ENCODE measurements at places on chromosomes 13 and 19.
A peak's percentile ranks its signal among the peaks of the same experiment; 100 is the strongest.

DNA sequence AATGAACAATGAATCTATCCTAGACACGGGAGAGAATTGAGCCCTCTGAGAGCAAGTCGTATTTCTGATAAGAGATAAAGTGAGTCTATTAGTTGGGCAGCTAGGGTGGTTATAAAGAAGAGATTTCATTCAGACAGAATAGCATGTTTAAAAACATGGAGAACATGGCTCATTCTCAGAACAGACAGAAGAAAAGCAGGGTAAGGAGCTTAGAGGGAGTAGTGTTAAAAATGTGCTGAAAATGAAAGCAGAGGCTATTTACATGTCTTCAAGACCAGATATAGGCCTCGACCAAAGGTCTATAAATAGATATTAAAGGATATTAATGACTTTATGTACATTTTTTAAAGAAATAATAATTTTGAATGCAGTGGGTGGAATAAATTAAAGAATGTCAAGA, 149.5 kb downstream of the SLITRK1 start:
- H3K27ac ChIP-seq, result no peak overlapping the region
- no peaks in the 10 kb centered on the region for H3K4me1 ChIP-seq
- no peak for DNase-seq
- no peak overlapping the region for H3K4me3 ChIP-seq
- no peaks in the 10 kb centered on the region for H3K36me3 ChIP-seq

- peaks cover 67% of the 10 kb centered on the region for H3K4me1 ChIP-seq
- no peaks in the 10 kb centered on the region for H3K36me3 ChIP-seq
- H3K4me3 ChIP-seq, result no peak overlapping the region
- DNase-seq, result no peak
- peak overlapping the region; percentile 48 for H3K27ac ChIP-seq
Measured at GRCh38 chr13:39452417-39452816, 150.6 kb downstream of the LHFPL6 start.

DNA sequence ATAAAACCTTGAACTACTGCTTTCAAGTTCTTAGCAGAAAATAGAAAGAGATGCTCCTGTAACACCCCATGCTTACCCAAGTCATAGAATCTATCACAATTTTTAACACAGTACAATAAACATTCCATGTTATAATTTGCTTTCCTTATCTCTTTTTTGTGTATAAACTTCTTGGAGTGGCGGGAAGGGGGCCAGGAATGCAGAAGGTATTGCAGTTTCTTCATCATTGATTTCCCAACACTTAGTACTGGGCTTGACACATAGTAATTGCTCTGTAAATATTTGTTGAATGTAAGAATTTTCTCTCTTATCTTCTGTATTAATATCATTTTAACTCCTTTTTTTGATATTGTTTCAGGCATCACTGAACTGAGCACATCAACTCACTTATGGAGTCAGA, 535.8 kb downstream of the KCTD12 start:
- no peak for DNase-seq
- H3K27me3 ChIP-seq, result no peaks in the 10 kb centered on the region
- no peaks in the 10 kb centered on the region for H3K4me1 ChIP-seq

DNA sequence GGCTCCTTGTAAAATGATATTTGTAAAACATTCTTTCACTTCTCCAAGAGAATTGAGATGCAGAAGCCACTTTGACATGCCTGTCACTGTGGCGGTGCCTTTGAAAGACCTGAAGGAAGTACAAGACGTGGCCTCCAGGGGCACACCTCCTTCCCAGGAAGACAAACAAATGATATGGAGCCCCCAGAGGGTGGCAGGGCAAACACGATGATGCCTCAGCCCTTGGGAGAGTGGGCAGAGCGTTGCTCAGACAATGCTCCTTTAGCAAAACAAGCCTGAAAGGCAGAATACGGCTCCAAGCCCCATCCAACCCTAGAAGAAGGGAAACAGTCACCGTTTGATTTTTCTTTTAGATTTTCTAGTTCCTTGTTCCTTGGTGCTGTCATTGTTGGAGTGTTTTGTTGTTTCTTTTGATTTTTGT, 9.2 kb upstream of the ATP12A start:
- H3K27ac ChIP-seq, result no peak overlapping the region
- no peak overlapping the region for H3K4me3 ChIP-seq

GRCh38 chr13:108154421-108154858, 60.9 kb downstream of the LIG4 start:
- no peak overlapping the region for H3K4me3 ChIP-seq
- H3K27me3 ChIP-seq, result no peaks in the 10 kb centered on the region
- no peak overlapping the region for H3K27ac ChIP-seq
- DNase-seq, result no peak

- no peak overlapping the region for H3K27ac ChIP-seq
- no peaks in the 10 kb centered on the region for H3K36me3 ChIP-seq
- no peak overlapping the region for H3K4me3 ChIP-seq
Measured at GRCh38 chr19:1985588-1986356, 29.7 kb downstream of the BTBD2 start.

DNA sequence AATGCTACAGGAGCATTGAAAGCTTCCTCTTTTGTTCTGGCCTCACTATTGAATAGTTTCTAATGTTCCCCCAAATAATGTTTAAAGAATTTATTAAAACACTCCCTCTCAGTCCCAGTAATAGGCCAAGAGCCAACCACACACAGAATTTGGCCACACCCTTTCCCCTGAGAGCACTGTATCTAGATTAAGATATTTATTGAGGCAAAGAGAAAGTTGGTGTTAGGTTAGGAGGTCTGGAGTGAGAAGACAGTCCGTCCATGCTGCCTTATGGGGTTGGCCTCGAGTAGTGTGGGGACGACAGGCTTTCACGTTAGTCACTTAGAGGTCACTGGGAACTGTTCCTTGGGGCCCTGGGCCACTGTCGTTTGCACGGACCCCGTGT, 122.9 kb upstream of the RNF113B start:
- H3K27ac ChIP-seq, result no peak overlapping the region
- no peaks in the 10 kb centered on the region for H3K27me3 ChIP-seq
- H3K4me3 ChIP-seq, result no peak overlapping the region
- no peaks in the 10 kb centered on the region for H3K36me3 ChIP-seq
- H3K4me1 ChIP-seq, result peaks cover 3% of the 10 kb centered on the region

DNA sequence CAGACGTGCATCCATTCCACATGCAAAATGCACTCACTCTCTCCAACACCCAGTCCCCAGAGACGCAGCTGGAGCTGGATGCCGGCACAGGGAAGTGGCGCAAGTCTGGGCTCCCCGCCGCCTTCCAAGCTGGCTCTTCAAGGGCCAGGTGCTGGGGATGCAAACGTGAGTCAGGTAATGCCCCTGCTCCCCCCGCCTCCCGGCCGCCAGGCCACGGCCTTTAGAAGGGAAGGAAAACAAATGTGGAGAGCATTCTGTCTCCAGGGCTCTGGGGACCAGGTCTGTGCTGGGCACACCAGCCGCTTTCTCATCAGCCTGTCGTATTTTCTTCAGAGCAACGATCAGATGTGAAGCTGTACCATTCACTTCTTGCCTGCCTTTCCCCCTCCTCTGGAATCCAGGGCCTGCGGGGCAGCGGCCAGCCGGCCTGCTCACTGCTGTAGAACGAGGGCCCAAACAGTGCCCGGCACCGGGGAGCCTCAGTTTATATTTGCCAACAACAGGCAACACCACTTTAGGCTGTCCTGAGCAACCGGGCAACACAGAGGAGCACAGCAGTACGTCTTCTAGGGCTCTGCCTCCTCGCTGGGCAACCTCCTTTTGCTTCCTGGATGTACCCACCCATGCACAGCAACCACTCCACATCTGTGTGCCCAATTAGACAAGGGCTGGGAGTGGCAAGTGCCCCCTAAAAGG, 3.8 kb downstream of the RAB20 start:
- H3K4me3 ChIP-seq, result no peak overlapping the region
- no peaks in the 10 kb centered on the region for H3K36me3 ChIP-seq
- H3K27me3 ChIP-seq, result no peaks in the 10 kb centered on the region
- peaks cover 10% of the 10 kb centered on the region for H3K4me1 ChIP-seq
- no peak for DNase-seq

DNA sequence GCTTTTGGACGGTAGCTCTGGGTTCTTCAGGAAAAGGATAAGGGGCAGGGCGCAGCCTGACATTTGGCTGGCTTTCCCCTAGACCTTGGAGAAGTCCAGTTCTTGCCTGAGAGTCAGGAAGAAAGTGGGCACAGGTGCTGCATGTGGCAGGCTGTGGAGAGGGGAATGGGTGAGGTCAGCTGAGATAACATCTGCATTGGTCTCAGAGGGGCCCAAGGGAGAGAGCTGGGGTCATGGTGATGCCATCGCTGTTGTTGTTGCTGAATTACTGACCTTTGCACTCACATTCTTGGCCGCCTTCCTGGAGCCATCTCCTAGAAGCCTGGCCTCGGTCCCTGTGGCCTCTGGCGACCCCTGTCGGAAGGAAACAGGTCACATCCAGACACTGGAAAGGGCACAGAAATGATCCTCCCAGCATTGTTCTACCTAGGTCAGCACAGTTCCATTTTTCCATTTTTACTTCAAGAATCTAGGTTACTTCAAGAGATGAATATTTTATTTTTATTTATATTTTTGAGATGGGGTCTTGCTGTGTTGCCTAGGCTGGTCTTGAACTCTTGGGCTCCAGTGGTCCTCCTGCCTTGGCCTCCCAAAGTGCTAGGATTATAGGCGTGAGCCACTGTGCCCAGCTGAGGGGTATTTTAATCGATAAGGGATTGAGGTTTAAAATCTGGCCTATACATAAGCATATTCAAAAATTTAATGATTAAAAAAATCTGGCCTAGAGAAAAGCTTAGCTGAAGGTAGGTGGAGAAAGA, 6.5 kb upstream of the LIPE start:
- peak overlapping the region; percentile 64 for H3K27ac ChIP-seq
- no peak overlapping the region for H3K4me3 ChIP-seq
- H3K4me1 ChIP-seq, result peaks cover 8% of the 10 kb centered on the region

DNA sequence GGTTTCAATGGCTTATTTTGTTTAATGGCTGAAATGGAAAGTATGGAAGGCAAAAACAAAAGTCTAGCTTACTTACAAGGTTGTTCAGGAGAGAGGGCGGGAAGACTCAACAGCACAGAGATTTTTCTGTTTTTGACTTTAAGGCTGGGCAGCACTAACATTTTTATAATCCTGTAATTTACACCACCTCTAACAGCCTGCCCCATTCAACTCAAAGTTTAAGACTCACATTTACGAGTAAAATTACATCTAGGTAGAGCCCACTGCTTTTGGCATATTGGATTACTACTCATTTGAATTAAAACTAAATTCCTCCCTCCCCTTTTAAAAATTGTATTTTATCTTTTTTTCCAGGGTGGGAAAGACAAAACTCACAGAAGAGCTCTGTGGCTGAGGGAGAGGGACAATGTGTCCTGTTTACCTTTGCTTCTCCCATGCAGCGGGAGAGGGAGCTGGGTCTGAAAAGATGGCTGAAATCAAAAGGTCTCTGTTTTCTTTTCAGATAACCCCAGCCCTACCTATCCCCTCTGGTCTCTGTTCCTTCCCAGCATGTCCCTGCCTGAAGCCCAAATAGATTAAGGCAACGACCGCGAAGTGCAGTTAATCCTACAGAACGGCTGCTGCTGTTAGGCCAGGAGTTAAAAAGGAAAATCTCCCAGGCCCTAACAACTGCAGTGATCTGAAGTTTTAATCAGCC, 6.6 kb downstream of the EFNB2 start:
- H3K27ac ChIP-seq, result no peak overlapping the region
- no peaks in the 10 kb centered on the region for H3K27me3 ChIP-seq
- peaks cover 18% of the 10 kb centered on the region for H3K4me1 ChIP-seq
- no peak overlapping the region for H3K4me3 ChIP-seq
- no peaks in the 10 kb centered on the region for H3K36me3 ChIP-seq

DNA sequence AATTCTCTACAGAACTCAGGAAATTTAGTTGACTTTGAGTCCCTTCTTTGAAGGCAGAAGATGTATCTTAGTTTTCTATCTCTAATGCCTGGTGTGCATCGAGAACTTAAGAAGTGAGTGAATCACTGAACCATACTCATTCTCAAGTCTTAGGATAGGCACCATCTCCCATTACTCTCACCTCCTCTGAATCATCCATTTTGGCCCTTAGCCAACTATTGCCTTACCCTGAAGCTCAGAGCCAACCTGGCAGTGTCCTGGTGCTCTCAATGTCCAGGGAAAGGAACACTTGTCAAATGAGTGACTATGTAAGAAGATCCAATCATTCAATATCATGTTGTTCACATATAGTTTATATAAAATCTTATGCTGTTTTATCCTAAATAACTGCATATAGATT, 146.6 kb downstream of the RGCC start:
- peak overlapping the region; percentile 73 for H3K27ac ChIP-seq
- no peaks in the 10 kb centered on the region for H3K27me3 ChIP-seq
- peaks cover 15% of the 10 kb centered on the region for H3K36me3 ChIP-seq

GRCh38 chr19:46812977-46813838, 24.8 kb upstream of the SLC1A5 start:
- no peaks in the 10 kb centered on the region for H3K4me1 ChIP-seq
- H3K36me3 ChIP-seq, result no peaks in the 10 kb centered on the region
- H3K27me3 ChIP-seq, result no peaks in the 10 kb centered on the region
- DNase-seq, result no peak
- H3K4me3 ChIP-seq, result no peak overlapping the region
- peak overlapping the region; percentile 68 for H3K27ac ChIP-seq

DNA sequence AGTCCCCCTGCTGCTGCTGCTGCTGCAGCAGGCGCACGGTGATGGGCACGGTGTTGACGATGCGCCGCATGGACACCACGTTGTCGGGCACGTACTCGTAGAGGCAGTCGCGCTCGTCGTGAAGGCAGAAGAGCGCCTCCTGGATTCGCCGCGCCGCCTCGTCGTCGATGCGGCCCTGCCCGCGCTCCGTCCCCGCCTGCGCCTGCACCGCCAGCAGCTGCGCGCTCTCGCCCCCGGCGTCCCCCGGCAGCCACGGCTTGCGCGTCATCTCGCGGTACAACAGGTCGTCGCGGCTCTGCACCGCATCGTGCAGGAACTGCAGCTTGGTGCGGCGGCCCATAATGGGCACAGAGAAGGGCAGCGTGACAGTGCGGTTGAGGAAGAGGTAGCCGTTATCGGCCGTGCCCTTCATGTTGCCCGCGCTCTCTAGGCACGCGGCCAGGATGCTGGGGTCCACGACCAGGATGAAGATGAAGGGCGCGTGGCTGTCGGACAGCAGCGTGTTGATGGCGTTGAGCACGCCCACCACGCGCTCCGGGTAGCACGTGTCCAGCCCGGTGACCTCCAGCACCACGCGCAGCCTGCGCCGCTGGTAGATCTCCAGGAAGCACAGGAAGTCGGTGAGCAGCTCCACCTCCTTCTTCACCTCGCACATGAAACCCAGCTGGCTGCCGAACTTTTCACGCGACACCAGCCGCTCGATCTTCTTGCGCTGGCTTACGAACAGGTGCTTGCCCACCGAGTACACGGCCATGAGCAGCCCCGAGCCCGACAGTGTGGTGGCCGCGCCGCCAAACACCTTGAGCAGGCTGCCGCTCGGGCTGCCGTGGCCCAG, 8.1 kb downstream of the NKPD1 start:
- peak overlapping the region; percentile 56 for H3K4me3 ChIP-seq
- peaks cover 22% of the 10 kb centered on the region for H3K4me1 ChIP-seq
- no peaks in the 10 kb centered on the region for H3K36me3 ChIP-seq
- H3K27ac ChIP-seq, result no peak overlapping the region
- peak; percentile 31 for DNase-seq

DNA sequence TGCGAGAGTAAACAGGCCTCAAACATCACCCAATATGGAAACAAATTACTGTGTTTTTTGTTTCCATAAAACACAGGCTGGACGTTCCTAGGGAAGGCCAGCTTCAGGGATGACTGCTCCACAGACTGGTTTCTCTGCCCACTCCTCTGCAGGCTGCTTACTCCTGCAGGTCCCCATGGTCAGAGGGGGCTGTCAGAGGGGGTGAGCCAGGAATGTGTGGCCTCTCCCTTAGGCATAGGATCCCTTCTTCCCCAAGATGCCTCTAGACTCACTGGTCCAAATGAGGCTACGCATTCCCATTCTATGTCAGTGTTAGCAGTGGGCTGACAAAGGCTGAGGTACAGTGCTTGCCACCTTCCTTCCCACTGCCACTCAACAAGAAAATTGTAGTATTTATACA, 229.8 kb downstream of the LHFPL6 start:
- H3K36me3 ChIP-seq, result no peaks in the 10 kb centered on the region
- DNase-seq, result no peak
- no peak overlapping the region for H3K27ac ChIP-seq

- H3K4me3 ChIP-seq, result peak overlapping the region; percentile 61
- peaks cover 27% of the 10 kb centered on the region for H3K4me1 ChIP-seq
Measured at GRCh38 chr19:45428384-45429231, 4.9 kb upstream of the ERCC1 start.

Data from gastrocnemius medialis (tissue), 4 donors.